ENCODE measurements at places on chromosomes 12 and 14.

DNA sequence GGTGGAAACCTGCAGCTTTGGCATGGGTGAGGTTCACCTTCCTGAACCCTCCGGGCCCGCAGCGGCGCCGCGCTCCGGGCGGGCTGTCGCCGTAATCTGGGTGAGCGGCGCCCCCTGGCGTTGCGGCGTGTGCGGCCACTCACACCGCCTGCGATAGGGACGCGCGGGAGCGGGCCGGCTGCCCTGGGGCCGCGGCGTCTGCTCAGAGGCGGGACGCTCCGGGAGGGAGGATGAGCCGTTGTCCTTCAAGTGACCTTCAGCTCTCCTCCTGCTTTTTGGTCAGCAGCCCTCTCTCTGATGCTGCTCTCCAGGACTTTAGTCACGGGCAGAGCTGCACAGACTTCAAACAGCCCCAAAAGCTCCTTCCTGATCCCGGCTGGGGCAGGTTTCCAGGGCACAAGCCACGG lies 211.7 kb upstream of the FKBP4 start:
- DNase-seq, result peak; percentile 39

GRCh38 chr12:47078086-47078395 lies 1.4 kb upstream of the PCED1B start:
- DNase-seq, result no peak

GRCh38 chr14:87457720-87458119 lies 535.3 kb downstream of the GALC start:
- DNase-seq, result no peak

DNA sequence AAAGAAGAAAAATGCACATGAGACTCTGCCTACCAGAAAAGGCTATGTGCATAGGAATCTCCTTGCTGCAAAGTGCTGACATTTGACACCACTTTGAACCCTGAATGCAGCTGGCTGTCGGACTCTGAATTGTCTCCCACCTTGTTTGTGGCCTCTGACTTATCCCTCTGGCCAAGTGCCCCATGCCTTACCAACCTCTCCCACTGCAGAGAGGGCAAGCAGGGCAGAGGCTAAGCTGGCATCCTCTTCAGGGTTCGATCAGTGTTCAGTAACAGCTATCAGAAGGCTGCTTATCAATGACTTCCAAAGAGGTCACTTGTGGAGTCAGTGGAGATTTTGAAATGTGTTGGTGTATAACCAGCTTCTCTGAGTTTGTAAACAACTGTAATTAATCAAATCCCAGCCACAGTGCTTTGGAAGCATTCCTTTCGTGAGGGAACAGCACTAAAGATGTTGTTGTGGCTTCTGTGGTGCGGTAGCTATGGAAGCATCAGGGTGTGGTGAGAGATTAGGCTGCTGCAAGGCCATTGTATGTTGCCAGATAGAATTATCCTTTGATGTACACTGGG lies 22.6 kb upstream of the BMP4 start:
- DNase-seq, result no peak

- no peak for DNase-seq
Observed at GRCh38 chr14:96752594-96752993, 44.6 kb upstream of the VRK1 start.

DNA sequence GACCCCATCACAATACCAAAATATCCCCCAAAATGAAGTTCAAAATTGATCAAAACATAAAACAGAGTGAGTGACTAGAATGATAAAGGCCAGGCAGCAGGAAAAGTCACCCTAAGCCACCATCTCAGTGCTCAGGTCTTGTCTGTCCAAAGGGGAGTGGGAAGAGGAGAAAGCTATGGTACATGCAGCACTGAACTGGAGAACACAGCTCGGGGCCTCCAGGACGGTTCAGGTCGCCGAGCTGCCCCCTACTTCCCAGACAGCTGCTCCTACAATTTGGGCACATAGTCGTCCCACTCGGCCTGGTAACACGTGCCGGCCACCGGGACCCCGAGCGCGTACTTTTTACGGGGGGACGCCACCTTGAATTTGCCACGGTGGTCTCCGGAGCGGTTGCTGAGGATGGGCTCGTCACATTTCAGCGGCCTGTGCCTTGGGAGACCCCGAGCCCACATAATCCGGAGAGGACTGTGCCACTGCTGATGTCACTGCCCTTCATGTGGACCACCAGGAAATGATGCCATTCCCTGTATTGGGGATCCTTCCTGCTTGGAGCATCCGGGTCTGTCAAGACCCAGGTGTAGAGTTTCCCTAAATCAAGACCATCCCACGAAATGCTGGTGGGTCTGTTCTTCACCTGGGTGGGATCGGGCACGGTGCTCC lies 31.6 kb downstream of the AK7 start:
- no peak for DNase-seq

DNA sequence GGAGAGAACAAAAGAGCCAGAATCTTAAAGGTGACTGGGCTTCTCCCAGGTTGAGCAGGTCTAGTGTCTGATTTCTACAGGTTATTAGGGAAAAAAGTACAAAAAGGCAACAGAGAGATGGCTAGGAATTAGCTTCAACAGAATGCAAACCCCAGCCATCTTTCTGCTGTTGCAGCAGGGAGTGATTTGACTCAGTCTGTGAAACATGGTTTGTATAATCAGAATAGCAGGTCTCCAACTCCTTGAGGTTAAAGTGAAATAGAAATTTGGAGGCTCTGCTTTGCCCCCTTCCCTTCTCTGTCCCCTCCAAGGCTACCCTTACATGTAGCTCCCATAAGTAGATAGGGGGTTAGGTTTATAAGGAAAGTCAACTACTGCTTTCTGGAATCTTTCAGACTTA lies 105.8 kb downstream of the AKAP6 start:
- DNase-seq, result no peak

GRCh38 chr14:73996731-73997107 lies 22.4 kb downstream of the ENTPD5 start:
- no peak for DNase-seq

DNA sequence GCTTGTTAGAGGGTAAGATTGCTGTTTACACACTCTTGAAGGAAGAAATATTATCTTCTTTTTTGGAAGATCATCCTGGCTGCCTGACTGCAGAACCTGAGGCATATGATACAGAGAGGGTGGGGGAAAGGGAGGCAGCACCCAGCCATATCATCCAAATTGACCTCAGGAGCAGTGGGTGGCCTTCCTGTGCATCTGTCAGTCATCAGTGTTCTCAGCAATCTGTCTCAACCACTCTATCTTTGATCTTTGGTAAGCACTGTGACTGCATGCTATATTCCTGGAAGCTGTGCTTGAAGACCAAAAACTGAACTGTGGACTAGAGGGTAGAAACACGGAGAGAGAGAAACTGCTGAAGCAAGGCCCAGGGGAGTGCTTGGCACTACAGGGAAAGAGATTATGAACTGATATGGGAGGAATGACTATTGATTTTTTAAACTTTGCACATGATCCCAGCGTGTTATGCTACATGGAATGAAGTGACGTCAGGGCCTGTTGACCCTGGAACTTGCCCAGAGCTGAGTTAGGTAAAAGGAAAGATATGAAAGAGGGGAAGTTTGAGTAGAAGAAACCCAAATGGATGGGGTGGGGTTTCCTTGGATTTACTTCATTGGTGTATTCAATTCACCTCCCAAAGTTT lies 171.5 kb downstream of the ASCL1 start:
- DNase-seq, result no peak

- DNase-seq, result no peak
Observed at GRCh38 chr12:48334808-48335207, 15.9 kb downstream of the ZNF641 start.

DNA sequence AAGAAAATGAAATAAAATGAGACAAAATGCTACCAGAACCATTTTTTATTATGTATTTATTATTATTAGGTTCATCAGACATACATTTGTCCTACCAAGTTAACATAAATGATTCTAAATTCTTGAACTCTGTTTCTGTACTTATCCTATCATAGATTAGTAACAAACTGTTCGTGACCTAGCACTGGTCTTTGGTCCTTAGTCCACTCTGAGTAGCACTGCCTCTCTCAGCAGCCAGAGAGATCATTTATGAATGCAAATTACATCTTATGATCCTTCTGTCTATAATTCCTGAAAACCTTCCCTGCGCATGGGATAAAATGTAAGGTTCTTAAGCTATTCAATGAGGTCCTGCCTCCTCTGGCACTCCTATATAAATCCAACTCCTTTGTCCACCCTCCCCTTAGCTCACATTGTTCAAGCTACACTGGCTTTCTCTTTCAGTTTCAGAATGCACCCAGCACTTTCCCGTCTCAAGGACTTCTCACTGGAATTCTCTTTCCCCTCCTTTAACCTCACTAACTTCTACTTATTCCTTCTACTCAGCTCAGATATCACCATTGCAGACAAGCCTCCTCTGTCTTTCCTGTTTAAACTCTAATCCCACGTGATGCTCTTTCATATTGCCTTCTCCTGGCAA lies 17.1 kb downstream of the PDZRN4 start:
- DNase-seq, result no peak

DNA sequence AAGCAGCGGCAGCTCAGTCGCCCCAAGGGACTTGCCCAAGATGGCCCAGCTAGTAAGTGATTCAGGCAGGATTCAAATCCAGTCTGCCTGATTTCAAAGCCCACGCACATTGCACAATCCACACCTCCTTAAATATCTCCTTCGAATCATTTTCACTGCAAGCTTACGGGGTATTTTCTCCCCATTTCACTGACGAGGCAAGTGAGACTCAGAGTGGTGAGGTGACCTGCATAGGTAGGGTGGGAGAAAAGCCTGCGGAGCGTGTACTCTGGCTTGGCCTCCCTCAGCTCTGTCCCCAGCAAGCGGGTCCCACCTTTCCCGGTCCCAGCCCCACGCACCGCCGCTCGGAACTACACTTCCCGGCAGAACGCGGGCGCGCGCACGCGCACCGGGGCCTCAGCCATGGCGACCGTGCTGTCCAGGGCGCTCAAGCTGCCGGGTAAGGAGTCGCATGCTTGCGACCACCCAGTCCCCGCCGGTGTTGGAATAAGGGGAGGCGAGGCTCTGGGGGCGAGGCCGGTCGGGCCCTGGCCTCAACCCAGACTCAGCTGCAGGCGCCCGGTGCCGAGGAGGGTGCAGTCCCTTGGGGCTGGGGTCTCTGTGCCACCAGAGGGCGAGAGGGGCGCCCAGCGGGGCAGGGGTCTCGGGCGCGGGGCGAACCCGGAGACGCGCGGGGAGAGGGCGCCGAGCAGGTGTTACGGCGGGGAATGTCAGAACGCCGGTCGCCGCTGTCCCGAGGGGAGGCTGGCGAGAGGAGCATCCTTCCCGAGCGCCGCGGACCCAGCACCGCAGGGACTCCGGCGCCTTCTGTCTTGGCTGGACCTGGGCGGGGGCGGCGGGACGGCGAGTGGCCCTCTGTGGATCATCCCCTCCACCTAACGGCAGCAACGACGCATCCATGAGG lies at the start of gene FAM234B:
TSS of gene FAM234B (plus strand) at position 380 of the 904 bp plus-strand sequence. CDS start at position 403, 23 bp downstream.
- peak; percentile 64 for DNase-seq

DNA sequence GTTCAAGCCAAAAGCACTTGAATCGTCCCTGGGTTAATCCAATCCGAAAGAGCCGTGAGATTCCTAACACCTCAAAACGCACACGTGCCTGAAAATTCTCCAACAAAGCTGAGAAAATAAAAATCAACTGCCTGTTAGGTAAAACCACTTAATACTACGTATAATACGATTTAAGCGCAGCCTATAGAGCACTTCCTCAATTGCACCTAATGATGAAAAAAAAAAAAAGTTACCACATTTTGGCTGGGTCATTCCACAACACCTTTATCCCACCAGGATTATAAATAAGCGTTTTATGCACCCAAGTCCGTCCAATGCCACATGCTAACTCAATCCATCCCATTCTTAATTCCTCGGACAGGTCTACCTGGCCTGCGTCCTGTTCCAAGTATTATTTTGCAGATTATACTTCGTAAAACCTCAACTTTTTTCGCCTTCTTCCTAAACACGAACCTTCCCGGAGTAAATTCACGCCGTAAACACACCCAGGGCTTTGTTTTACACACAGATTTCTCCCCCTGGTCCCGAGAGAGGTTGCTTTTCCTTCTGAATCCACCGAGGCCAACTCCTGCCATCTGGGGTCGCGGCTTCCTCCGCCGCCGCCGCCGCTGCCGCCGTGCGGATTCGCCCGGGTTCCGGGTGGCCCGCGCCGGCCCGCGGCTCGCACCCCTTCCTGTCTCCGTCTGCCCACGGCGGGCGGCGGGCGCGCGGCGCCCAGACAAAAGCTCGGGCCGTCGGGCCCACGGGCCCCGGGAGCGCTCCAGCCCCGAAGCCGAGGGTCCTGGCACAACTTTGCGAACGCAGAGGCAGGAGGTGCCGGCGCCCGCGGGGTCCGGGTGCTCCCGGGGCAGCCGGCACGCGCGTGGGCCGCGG lies 66.2 kb downstream of the RNF34 start:
- no peak for DNase-seq

GRCh38 chr12:105319691-105320209 lies 10.7 kb upstream of the C12orf75 start:
- DNase-seq, result no peak

DNA sequence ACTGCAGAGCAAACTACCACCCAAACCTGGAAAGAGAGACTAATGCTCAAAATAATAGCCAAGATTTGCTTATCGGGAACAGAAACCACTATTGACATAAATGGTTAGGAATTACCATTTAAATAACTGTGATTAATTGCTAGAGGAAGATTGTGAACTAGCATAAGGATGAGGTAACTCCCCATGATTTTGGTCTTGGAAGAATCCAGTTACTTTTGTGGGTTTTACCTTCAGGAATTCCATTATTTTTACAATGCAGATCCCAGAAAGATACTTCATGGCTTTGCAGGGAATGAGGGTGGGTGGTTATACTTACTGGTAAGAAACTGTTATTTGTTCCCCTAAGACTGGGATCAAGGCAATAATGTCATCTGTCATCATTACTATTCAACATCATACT lies 652.9 kb upstream of the FLRT2 start:
- no peak for DNase-seq

GRCh38 chr12:103626498-103626897 lies 39.4 kb downstream of the STAB2 start:
- DNase-seq, result no peak

GRCh38 chr12:53258541-53259539 lies 9.3 kb upstream of the ESPL1 start:
- no peak for DNase-seq

GRCh38 chr12:78229591-78230101 lies 399.0 kb downstream of the NAV3 start:
- peak; percentile 47 for DNase-seq

- DNase-seq, result no peak
Observed at GRCh38 chr12:58529897-58530741, 390.2 kb downstream of the LRIG3 start.

GRCh38 chr12:54173066-54173726 lies 15.6 kb downstream of the SMUG1 start:
- DNase-seq, result no peak

GRCh38 chr12:106248846-106249371 lies 1.1 kb upstream of the CKAP4 start:
- DNase-seq, result no peak

- peak; percentile 21 for DNase-seq
Observed at GRCh38 chr12:124391340-124392261, 96.7 kb downstream of the RFLNA start.
